ENCODE measurements at places on chromosomes 7 and 10. TPM values are rescaled to one million over a fixed set of nuclear protein-coding genes. Genes with fewer than 3 reads are reported as not detected.

Gene GPR15LG
- not detected for total RNA-seq

Gene HIPK2
- total RNA-seq: 11.8 TPM

GRCh38 chr7:12423355-12423996 is 19.8 kb upstream of the VWDE start:
- DNase-seq: peak; percentile 60

Gene CADPS2
- total RNA-seq: 13.0 TPM

DNA sequence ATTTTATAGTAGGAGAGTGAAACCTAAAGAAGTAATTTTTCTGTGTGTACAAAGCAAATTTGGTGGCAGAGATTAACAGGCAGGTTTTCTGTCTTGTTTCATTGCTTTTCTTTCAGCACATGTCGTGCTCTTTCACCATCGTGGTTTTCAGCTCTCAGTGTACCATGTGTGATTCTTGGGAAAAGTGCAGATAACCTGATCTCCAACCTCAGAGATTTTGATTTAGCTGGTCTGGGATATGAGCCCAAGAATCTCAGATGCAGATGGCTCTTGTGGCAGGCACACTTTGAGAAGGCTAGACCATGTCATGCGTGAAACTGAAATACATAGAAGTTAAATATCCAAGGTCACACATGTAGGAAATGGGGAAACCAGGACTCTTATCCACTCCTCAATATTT is 317.4 kb downstream of the EXOC4 start:
- no peak for DNase-seq

Gene NKX1-2
- total RNA-seq: 0.05 TPM

Gene MET
- total RNA-seq: 108 TPM

- peak; percentile 38 for DNase-seq
Measured at GRCh38 chr7:56105508-56105907, 768 bp downstream of the CHCHD2 start.

DNA sequence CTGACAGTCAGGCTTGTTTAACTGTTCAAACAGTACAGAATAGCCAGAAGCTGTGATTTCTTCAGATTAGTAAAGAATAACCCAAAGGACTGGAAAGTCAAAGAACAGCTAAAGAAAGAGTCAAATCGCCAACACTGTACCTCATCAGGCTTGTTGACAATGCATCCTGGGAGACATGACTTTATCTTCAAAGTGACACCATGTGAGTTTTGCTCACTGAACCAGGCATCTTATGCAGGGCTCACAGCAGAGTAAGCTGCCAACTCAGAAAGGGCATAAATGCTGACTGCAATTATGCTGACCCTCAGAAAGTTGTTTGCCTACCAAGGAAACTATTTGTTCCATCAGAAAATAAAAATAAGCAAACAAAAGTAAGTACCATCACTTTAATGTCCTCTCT is 96.4 kb downstream of the MAGI2 start:
- no peak for DNase-seq

- DNase-seq: peak; percentile 2
Measured at GRCh38 chr10:18100669-18101068, 39.6 kb upstream of the CACNB2 start.

- no peak for DNase-seq
Measured at GRCh38 chr7:43679210-43680068, 49.9 kb downstream of the COA1 start.

DNA sequence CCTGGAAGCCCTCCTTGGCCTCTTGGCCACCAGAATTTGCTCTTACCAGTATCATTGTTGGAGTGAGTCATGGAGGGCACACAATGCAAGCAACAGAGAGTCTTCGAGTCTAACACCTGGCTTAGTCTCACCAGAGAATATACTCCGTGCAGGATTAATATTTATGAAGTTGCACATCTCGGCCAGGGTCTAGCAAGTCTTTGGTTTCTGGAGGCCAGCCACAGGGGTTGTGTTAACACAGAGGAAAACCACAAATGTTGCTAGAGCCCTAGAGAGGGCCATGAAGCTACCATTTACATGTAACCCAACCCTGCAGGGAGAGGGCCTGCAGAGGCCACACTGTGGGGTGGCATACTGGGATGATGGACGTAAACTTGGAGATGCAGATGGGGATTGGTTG is 71.8 kb downstream of the MTPN start:
- peak; percentile 20 for DNase-seq

Gene TEX47
- not detected for total RNA-seq

Gene EPDR1
- total RNA-seq: 48.6 TPM

DNA sequence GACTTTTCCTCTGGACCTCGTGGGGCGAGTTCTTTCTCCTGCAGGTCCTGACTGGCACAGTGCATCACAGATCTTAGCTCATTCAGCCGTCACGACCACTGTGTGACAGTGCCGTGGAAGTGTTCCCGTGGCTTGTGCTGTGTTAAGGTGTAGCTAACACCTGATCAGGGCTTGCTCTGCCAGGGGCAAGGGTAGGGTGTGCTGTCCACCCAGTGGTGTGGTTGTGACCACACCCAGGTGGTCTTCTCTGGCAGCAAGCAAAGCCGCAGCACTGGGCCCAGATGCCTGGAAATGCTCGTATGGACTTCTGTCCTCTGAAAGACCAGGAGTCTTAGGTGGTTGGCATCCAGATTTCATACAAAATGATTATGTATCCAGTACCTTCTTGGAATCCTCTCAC is 86.2 kb downstream of the GLRX3 start:
- DNase-seq: no peak

Gene SPDYE9
- not detected for total RNA-seq

Gene CCDC172
- total RNA-seq: not detected

DNA sequence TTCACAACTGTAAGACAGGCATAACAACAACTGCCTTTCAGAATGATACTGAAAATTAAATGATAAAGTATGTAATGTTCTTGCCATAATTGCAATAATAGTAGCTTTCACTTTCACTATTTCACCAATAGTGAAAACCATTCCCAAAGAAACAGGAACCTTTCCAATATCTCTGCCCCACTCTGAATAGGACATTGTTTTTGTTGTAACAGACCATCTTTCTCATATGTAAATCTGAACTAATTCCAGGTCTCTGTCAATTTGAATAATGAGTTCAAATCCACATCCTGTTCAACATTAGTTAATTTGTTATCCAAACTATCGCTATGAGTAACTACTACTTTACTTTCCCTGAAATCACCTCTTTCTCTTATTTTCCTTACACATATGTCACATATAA is 148.0 kb downstream of the LRRN3 start:
- DNase-seq: peak; percentile 8
